ENCODE measurements at places on chromosomes 4 and X.

- no peak for DNase-seq
These were observed 57.9 kb upstream of the SPRY1 start for GRCh38 chr4:123338715-123339114.

- DNase-seq, result no peak
These were observed 227.0 kb downstream of the NR3C2 start for GRCh38 chr4:148215202-148215601.

DNA sequence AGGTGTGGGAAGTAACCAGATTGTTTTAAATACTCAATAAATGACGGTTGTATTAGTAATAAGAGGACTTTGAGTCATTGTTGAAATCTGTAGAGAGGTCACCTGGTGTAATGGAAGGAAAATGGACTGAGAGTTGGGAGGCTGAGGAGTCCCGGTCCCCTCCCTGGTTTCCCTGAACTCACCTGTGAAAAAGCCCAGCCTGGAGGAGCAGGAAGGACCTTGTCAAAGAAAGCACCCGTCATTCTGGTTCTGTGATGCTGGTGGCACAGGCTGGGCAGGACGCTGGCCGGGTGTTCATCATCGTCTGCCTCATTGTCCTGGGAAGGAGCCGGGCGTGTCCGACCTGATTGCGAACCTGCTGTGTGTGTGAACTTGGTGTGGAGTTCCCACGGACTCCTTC is 70.8 kb downstream of the SORCS2 start:
- DNase-seq, result no peak

DNA sequence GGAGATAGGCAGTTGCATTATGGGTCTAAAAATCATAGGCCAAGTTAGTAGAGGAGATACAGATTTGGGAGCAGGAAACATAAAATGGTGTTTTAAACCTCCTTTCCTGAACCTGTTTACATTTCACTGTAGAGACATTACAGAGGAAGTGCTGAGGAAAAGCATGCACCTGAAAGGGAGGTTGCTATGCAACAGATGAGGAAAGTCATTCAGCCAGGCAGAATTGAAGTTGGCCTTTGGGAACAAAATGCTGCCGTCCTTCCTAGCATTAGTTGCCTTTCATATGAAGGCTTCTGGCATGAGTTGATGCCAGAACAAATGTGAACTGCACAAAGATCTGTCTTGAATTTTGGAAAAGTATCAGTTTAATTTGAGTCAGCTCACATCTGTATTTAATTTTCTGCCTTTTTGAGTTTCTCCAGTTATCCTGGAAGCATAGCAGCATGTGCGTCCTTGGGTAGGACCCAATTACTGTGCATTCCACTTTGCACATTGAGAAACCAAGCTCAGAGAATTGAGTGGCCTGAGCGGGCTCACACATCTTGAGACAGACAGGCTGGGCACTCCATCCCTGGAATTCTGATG is 38.2 kb downstream of the MAGED1 start:
- no peak for DNase-seq

DNA sequence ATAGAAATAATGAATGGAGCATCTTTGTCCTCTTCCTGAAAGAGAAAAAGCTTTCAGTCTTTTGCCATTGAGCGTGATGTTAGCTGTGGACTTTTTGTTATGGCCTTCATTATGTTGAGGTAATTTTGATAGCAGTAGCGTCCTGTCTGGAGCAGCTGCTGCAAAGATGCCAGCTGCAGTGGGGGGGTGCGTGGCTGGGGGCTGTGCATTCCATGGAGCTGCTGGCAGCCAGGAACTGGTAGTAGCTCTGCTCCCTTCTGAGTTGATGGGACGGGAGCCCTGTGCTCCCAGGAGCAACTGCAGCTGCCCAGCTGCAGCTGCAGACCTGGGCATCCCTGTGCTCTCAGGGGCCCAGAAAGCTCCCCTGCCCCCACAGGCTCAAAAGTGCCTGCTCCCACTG is 50.4 kb downstream of the CCDC160 start:
- DNase-seq, result no peak
